Glutamatergic neuron (in vitro differentiated cells): ENCODE measurements at places on chromosomes 5 and 9. TPM values are rescaled to one million over a fixed set of nuclear protein-coding genes. Genes with fewer than 3 reads are reported as not detected.

IL33 gene
- not detected for total RNA-seq

EPB41L4B gene
- total RNA-seq, result 10.0 TPM

DMRT3 gene
- total RNA-seq, result 1.7 TPM

- peak; percentile 82 for DNase-seq
Observed at GRCh38 chr9:68584189-68585033, 43.7 kb upstream of the TMEM252 start.

DNA sequence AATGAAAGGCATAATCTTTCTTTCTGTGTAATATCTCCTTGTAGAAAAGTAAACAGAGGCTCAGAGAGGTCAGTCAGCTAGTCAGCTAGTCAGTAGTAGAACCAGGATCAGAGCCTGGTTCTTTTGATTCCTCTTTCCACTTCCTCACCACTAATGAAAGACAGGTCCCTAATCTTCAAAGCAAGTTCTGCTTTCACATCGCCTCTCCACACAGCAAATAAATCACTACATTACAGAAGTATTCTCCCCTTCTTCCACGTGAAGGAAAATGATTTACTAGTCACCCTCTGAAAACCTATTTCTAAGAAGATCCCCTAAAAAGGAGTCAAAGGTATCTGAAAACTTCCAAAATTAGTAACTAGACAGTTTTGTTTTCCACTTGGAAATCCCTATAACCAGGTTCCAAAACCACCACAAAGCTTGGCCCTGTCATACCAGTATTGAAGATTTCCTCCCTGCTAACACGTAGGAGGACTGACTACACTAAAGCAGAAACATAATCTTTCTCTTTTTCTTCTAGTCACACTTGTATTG lies 140.5 kb upstream of the TARS1 start:
- DNase-seq, result no peak

DNA sequence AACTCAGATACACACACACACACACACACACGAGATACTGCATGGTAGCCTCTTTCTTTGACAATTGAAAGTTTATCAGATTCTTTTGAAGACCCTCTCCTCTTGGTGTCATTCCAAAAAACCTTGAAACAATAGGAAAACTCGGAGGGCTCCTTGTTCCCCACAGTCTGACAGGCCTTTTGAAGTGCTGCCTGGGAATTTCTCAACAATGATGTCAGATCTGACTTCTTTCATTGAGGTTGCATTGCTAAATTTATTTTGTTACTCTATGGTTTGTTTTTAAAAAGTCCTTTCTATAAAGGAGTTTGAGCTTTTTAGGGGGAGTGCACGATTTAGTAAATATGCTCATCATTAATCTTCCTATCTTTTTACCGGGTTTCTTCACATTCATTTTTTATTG lies 583.9 kb downstream of the SEMA5A start:
- DNase-seq, result no peak

GRCh38 chr5:71666321-71666720 lies 52.8 kb upstream of the CARTPT start:
- DNase-seq, result no peak

DNA sequence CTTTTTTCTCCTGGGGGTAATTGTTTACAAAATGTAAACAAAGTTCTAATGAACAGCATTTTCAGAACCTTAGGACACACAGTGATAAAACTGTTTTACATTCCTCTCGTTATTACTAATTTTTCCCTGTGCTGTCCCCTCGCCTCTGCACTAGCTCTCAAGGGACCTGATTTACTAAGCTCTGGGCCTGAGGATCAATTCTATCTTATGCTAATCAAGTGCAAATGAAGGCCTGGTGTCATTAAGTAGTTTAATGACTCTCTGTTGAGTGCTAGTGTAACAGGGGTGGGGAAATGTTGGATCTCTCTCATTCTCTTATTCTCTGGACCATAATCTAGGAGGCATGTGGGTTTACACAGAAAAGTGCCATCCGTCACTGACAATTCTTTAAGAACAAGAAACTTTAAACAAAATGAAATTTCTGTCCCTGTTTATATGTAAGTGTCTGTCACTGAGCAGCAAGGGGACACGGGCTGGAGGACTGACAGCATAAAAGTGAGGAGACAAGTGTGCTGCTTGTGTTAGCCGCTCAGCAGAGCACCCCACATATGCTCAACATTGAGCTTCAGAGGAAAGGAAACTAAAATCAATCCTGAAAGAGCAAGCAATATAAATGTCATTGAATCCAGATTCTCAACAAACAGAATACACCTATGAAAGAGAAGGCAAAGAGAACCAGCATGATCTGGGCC lies 115.4 kb downstream of the WDR41 start:
- no peak for DNase-seq

GRCh38 chr9:125854553-125855275 lies 107.5 kb downstream of the PBX3 start:
- no peak for DNase-seq

- DNase-seq, result no peak
Observed at GRCh38 chr9:133959171-133959570, 33.0 kb downstream of the VAV2 start.
